ENCODE measurements at places on chromosomes 1 and 21.

DNA sequence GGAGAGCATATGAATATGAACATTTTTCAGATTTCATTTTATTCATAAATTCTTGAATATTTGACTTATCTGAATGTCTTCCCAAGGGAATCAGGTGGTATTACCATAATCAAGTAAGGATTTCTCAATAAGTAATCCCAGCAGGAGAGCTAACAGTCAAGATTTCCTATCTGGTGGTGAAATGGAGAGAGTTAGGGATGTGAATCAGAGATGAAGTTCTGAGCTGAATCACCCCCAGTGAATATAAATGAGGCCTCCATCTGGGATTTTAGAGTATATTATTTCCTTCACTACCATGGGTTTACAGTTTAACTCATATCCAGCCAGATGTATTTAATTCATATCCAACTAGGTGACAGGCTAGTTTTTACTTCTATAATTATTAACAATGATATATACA lies 61.5 kb upstream of the RGS2 start:
- no peak for DNase-seq

GRCh38 chr1:157992031-157992832 lies 1.2 kb upstream of the KIRREL1 start:
- DNase-seq = no peak

DNA sequence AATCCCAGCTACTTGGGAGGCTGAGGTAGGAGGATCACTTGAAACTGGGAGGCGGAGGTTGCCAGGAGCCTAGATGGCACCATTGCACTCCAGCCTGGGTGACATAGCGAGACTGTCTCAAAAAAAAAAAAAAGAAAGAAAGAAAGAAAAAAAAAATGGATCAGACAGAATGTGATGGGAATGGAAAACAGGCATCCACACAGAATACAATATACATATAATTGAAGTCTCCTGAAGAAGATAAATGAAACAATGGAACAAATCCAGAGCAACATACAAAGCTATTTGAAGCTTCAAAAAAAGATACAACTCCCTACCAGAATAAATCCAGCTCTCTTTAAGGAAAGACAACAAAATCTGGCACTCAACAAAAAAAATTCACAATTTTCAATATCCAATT lies 10.9 kb upstream of the EGLN1 start:
- no peak for DNase-seq

- DNase-seq = no peak
These were observed 73.5 kb downstream of the ST6GALNAC5 start for GRCh38 chr1:76940571-76941335.

DNA sequence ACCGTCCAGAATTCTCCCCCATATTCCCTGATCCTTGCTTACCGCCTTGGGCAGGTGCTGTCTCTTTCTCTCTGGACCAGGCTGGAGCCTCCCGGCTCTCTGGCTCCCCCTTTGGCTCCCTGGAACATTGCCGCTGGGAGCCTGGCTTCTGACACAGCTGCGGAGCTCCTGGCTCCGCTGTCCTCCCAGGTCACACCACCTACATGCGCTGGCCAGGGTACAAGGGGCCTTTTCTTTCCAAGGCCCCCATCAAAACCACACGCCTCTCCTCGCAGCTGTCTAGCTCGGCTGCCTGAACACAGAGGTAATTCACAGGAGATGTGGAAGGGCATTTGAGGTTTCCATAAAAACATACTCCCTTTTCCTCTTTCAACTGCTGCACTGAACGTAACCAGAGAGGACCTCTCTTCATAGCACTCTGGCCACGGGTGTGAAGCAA lies 7.5 kb upstream of the ZNF648 start:
- DNase-seq = no peak

GRCh38 chr1:29415861-29416260 lies 179.5 kb downstream of the PTPRU start:
- DNase-seq = no peak

All from stimulated activated CD8-positive, alpha-beta memory T cell treated with anti-CD3 and anti-CD28 coated beads, Interleukin-15, amount 100 ng/mL, for 4 hours (primary cell).